ENCODE measurements at places on chromosomes 5 and 9.

GRCh38 chr9:118618084-118618483 lies 751.2 kb downstream of the BRINP1 start:
- DNase-seq: no peak

DNA sequence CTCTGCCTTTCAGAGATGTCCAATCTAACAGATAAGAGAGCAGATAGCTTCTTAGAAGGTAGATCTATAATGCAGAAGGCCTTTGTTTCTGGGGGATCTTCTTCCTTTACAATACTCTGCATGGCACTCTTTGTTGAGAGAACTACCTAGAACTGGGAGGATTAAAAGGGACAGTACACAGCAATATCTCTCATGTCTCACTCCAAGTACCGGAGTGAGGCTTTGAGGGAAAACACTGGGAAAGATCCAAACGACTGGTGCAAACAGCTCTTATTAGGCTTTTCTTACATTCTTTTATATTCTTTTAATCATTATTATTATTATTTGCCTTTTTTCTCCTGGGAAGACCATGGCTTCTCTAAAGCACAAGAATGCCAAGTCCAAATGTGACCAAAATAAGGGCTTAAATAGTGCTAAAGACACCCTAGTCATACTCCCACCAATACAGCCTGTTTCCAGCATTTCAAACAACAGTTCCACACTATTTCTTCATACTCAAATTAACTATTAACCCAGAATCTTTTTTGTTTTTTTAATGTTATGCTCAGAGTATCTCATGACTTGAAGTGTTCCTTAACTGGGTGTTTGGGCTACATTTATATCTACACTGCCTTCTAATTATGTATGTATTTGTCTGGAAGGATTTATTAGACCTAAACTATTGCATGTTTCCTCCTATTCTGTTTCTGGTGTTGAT lies 52.7 kb downstream of the ABHD17B start:
- no peak for DNase-seq

DNA sequence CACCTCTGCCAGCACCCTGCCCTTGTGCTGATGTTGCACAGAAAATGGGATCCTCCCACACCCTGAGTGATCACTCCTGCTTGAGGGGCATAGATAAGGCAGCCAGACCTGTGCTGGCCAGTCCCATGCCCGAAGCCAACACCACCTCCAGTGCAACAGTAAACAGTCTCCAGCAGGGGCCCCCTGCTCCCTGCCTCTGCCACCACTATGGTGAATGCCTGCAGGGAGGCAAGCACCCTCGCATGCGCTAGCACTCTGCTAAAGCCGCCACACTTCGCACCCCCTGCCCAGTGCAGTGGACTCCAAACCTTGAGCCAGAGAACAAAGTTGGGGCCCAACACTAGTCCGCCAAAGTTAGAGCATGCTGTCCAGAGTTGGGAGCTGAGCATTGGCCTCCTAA lies 118.7 kb downstream of the PJA2 start:
- DNase-seq: no peak

GRCh38 chr5:104223885-104224773 lies 661.5 kb upstream of the NUDT12 start:
- DNase-seq: no peak
